RPMI7951 (cell line): ENCODE measurements at places on chromosomes 3 and 15. TPM values are rescaled to one million over a fixed set of nuclear protein-coding genes. Genes with fewer than 3 reads are reported as not detected.

AGBL1 gene
- not detected in 2 replicates for total RNA-seq

MESP2 gene
- 1.8 and 2.6 TPM in 2 replicates for total RNA-seq

MOBP gene
- not detected in 2 replicates for total RNA-seq

PATL2 gene
- 0.20 and 1.1 TPM in 2 replicates for total RNA-seq

EPB42 gene
- not detected in 2 replicates for total RNA-seq

C3orf20 gene
- not detected in 2 replicates for total RNA-seq

ZPLD1 gene
- 0.20 TPM in 1 of 2 replicates, not detected in the other for total RNA-seq

DOCK3 gene
- 0.10 and 0.12 TPM in 2 replicates for total RNA-seq

DAPK2 gene
- total RNA-seq, result under 0.01 and 0.49 TPM in 2 replicates

CD86 gene
- total RNA-seq, result not detected in 2 replicates

- peak; percentile 37 for DNase-seq
Measured at GRCh38 chr3:31102196-31102879, 207.9 kb upstream of the GADL1 start.

DNA sequence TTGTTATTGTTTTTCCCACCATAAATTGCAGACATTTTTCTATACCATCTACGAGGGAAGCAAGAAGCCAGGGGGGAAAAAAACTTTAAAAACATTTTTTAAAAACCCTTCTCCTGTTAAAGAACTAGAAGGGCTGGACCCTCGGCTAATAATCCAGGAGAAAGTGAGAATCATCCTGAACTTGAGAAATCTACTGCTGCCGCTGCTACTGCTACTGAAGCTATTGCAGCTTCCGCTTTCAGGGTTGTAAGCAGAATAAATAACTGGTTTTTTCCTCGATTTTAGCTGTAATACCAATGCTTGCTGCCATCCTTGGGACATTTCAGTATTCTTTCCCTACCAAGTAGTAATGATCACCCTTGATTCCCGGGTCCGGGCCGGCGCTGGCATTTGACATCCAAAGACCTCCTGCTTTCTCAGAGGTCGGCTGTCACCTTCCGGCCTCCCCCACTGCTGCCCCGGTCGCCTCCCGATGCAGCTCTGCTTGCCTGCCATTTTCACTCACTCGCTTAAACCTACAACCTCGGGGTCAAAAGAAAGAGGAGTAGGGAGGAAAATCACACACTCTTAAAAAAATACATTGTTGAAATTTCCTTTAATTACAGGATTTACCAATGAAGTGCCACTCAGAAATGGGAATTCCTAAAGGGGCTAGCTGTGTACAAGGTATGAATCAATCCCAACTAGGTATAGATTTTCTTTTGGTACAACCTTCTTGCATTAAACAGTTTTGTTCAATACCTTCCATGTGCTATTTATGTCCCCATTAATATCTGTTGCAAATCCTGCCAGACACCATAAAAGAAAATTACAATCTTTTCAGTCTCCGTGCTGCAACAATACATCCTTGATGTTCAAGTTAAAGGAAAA lies 674 bp upstream of the MECOM start:
- no peak for DNase-seq

DNA sequence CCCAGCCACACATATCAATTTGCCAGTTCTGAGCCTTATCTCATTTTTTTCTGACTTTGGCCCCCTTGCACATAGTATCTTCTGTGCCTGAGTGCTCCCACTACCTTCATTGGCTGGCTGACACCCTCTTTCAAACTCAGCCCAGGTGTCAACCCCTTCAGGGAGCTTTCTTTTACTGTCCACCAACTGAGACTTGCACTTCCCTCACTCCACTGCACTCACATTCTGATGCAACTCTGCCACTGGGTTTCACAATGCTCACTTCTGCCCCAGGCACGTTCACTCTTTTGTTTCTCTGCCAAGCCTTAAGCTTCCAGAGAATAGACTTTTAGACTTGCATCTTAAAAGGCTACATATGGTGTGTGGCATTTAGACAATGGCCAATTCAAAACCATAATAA lies 101.5 kb upstream of the CBLB start:
- peak; percentile 84 for DNase-seq

DNA sequence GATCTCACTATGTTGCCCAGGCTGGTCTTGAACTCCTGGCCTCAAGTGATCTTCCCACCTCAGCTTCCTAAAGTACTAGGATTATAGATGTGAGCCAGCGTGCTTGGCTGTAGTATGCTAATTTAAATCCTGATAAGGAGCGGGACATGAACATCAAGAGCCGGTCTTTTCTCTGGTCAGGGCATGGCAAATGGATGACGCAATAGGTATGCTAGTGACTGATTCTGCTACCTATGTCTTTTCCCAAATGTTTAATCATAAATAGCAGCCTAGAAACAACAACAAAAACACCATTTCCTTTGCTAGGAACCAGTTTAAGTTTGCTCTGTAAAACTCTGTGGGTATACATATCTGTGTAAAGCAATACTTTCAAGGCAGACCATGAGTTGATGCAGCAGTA lies 64.7 kb downstream of the STARD9 start:
- no peak for DNase-seq

- DNase-seq, result no peak
Measured at GRCh38 chr3:169984292-169984691, 17.7 kb downstream of the SEC62 start.

DNA sequence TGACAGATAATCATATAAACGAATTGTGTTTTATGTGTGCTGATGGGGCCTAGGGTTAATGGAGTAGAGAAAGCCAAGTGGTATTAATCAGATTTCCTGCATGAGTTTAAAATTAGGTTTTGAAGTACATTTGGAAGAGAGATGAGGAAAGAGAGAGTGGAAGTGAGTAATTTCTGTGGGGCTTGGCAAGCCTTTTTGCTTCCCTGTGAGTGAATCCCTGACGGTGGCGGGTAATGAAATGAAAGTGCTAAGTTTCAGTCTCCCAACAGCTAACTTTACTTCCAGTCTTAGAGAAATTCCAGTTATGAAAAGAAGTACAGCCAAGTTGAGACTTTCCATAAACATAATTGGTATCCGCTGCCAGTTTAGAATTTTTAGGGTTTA lies 139.4 kb downstream of the BBX start:
- DNase-seq, result peak; percentile 77

DNA sequence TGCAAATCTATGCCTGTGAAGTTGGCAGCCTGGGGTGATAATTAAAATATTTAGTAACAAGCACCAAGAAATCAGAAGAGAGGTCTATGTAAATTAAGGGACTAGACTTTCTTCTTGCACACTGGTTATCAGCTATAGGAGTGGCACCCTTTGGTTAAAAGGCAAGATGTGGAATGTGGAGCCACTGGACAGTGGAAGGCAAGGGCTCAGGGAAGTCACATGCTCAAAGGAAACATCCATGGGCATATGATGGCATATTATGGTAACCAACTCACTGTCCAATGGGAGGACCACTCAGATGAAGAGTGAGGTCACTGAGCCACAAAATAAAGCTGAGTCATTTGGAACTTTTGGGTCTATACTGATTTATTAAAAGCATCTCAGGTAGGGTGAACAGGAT lies 165.6 kb upstream of the PRICKLE2 start:
- no peak for DNase-seq

DNA sequence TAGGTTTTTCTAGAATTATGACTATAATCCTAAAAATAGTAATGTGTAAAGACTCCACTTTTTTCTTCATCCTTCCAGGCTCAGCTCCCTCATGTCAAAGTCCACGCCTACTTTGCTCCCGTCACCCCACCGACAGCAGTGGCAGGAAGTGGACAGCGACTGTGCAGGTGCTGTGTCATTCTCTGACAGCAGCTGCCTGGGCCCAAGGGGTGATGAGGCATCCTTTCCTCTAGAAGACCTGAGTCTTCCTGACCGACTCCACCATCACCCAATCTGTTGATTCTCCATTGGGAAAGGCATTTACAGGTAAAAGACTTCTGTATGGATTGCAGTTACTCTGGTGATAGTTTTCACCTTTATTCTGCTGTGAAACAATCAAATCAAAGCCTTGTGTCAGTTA lies 54.8 kb downstream of the UBP1 start:
- DNase-seq, result no peak

DNA sequence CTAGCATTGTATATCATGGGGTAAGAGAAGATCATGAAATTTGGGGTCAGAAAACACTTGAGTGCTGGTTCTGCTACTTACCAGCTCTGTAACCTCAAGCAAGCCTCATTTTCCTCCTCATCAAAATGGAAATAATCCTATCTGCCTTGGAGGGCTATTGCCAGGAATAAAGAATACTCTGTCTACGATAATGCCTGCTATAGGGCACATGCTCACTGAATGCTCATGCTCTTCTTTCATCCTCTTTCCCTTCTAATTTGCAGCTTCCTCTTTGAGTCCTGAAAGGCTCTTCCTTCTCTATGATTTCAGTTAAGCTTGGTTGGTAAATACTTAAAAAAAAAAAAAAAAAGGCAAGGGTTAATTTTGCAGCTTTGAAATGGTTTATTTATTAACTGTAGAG lies 12.8 kb downstream of the RTP1 start:
- no peak for DNase-seq

DNA sequence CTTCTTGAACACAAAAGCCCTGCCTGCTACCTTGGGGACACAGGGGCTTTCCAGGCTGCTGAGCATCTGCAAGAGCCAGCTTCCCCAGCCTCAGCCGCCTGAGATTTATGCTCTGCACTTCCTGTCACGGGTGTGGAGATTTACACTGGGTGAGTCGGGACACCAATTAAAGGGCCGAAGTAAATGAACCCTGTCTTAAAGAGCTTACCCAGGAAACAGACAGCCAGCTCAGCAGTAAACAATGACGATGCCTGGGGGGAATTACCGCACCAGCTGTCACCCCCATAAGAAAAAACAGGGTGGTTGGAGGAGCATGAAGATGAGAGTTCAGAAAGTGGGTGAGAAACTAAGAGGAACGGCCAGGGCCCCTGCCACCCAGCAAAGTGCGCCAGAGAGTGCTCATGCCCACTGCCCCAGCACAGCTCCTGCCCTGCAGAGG lies 37.5 kb upstream of the IQSEC1 start:
- DNase-seq, result peak; percentile 50

- DNase-seq, result peak; percentile 82
Measured at GRCh38 chr15:57727031-57727430, 20.5 kb downstream of the POLR2M start.

GRCh38 chr3:45960289-45960688 lies 17.0 kb downstream of the CXCR6 start:
- DNase-seq, result no peak

GRCh38 chr3:56406826-56407515 lies 61.3 kb downstream of the ERC2 start:
- no peak for DNase-seq

GRCh38 chr15:57922776-57923175 lies 142.7 kb downstream of the ALDH1A2 start:
- no peak for DNase-seq
